ENCODE measurements at places on chromosomes 6 and 20.

GRCh38 chr20:50980071-50980681 lies 21.6 kb downstream of the MOCS3 start:
- peak; percentile 42 for DNase-seq

DNA sequence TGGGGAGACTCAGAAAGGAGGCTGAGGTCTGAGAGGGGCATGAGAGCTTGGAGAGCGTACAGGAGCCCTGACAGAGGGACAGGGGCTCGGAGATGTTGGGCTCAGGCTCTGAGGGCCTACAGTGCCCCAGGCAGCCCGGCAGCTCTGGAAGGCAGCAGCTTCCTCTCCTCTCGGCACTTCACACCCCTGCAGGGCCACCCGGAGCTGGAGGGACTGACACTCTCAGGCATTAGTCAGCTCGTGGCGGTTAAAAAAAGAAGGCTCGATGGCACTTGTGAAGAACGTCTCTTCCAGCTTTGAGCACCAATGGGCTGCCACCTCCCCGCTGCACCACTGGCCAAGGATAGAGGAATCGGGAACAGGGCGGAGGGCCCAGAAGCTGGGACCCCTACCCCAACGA lies 62.6 kb upstream of the SIRPA start:
- DNase-seq, result no peak

- no peak for DNase-seq
Observed at GRCh38 chr6:44038543-44039065, 88.6 kb downstream of the MRPL14 start.

DNA sequence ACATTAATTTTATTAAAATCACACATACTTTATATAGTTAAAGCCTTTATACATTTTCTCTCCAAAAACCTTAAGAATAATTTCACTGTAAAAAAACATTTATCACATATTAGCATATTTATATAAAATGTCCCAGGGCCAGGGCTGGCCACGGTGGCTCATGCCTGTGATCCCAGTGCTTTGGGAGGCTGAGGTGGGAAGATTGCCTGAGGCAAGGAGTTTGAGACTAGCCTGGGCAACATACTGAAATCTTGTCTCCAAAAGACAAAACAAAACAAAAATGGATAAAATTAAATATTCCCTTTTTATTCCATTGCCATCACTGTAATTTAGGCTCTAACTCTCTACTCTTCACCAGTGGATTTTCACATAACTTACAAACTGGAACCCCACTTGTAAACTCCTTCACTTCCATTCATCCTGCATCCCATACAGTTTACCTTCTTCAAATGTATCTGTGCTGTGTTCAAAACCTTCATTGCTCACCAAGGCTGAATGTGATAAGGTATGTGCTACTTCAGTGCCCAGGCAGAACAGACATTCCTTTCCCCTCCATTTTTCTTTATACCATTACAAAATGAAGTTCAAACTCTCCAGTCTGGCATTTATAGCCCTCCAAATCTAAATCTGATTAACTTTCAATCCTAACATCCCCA lies 42.9 kb upstream of the PIM1 start:
- no peak for DNase-seq

DNA sequence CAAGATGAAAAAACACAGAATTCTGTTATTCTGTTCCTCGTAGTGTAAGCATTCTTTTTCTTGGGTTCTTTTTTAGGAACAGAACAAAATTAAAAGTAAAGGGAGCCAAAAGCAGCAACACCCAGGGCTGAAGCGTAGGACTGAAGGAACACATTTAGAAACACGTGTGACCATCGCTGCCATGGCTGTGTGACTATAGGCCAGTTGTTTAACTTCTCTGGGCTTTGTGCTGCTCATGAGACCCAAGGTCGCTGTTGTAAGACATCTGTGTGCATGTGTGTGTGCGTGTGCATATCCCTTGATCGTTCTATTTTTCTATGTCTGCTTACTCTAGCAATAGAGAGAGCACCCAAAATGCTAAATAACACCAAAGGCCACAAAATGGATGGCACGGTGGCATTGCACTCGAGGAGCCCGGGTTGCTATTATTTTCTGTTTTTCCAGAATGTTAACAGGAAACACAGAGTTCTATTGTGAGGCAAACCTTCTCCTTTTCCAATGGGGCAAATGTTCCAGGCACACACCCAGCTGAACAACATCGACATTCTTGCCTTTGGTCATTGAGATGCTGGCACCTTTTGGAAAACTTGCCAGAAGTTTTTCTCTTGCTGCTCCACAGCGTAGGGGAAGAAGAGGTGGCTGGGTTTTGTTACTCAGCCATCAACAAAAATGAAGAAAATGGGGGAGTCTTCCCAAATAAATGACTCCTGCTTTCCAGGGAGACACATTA lies 267.8 kb upstream of the ECI2 start:
- no peak for DNase-seq

DNA sequence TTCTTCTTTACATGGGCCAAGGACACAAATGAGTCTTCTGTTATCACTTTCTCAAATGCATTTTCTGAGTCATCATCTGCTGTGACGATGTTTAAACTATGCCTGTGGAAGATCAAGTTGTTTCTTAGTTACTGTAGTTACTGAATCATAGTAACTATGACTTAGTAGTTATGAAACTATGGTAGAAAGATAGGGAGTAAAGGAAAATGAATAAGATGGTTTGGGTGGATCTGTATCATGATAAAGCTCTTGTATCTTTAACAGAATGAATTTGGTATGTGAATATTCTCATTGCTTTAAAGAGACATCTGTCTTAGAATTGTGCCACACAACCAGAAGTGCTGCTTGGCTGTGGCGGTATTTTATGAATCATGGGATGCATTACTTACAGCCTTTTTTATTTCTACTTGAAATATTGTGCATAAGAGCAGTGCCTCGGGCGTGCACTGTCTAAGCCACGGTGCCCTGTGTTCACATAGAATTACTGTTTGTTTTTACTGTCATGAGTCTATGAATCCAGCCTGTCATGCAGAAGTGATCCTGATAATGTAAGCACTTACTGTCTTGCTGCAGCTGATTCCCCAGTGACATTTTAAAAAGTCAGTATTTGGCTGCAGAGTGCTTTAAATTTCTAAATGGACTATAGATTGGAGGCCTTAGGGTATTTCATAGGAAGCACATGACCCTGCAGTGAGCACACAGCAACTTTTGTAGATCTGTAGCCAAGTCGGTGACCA lies 215.2 kb downstream of the TMEM242 start:
- no peak for DNase-seq

Data from 8988T (cell line).